ENCODE measurements at places on chromosomes 5 and 9.

GRCh38 chr5:169637549-169638121 lies 560 bp downstream of the DOCK2 start:
- no peak for DNase-seq

GRCh38 chr5:140310434-140310833 lies 7.5 kb upstream of the PFDN1 start:
- DNase-seq: no peak

DNA sequence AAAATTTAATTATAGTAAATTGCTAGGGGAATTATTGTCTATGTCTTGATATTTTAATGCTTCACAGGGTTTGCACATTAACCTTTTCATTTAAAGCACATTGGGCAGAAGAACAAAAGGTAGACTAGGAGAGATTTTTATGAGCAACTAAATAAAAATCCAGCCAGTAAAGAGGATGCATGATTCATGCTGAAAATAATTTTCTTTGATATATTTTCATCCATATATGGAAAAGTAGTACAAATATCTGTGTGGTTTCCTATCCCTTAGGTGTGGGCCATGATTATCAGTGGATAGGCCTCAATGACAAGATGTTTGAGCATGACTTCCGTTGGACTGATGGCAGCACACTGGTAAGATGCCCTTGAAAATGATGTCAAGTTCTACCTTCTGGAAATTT lies 83.1 kb downstream of the VCAN start:
- DNase-seq: no peak

- DNase-seq: no peak
These were observed 1.2 kb downstream of the IRX1 start for GRCh38 chr5:3596857-3597166.

- no peak for DNase-seq
These were observed 23.0 kb downstream of the UBE2D2 start for GRCh38 chr5:139584137-139584536.

DNA sequence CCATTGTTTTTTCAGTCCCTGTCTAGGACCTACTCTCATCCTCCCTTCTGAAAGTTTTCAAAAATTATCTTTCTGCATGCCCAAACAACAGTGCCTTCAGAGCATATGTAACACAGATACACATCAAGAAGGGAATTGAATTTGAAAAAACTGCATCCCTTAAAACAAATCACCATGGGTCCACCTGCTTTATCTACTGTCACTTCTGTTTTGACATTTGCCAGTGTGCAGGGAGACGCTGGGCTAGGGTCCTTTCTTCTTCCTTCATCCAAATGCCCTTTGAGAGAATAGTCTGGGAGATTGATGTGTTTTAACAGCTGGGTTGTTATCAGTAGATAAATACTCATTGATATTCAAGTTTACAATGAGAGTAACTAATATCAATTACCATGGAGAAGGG lies 1630.1 kb downstream of the MAT2B start:
- DNase-seq: no peak

All from HEK293T (cell line).